ENCODE measurements at places on chromosomes 16 and 17.

GRCh38 chr16:65936096-65936495 is 430.4 kb upstream of the CDH5 start:
- DNase-seq, result no peak

DNA sequence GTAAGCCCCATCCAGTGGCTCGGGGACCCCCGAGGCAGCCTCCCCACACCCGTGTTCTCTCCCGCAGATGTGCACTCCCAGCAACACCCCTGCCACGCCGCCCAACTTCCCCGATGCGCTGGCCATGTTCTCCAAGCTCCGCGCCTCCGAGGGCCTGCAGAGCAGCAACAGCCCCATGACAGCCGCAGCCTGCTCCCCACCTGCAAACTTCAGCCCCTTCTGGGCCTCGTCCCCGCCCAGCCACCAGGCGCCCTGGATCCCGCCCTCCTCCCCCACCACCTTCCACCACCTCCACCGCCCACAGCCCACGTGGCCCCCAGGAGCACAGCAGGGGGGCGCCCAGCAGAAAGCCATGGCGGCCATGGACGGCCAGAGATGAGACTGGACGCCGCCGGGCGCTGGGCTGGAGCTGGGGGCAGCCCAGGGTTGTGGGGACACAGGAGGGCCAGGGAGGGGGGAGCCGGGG is 5.0 kb downstream of the UBALD2 start:
- DNase-seq, result no peak

DNA sequence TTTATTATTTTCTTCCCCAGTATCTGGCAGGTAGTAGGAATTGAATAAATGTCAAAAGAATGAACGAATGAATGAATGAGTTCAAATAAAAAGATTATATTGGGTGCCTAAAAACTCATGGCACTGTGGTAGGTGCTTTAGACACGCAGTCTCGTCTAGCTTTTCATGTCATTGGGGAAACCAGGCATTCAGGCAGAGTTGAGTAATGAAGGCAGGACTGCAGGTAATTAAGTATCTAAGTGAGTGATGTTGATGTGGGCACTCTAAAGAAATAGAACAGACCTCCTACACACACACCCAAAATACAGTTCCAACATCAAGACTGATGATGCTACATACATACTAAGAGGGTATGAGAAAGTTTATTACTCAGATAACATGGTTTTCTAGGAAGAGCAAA is 96.6 kb downstream of the ZNF18 start:
- DNase-seq, result no peak

- no peak for DNase-seq
Measured at GRCh38 chr16:81519301-81520150, 74.9 kb downstream of the CMIP start.

DNA sequence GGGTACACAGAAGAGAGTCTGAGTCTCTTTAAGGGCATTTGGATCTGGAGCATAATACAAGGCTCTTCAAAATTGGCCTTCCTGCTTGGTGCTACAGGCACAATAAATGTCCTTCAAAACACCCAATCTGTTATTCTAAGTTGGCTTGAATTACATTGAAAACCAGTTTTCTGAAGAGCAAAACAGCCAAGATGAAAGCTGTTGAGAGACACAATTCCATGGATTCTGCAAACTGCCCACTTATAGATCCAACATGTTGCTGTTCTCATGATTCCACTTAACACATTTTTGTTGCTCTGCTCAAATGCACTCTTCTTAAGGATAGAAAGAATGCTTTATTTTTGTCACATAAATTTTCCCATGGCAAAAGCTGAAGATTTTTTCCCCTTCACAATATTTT is 525.9 kb upstream of the CDH8 start:
- no peak for DNase-seq

- DNase-seq, result no peak
Measured at GRCh38 chr17:10931133-10931532, 93.2 kb upstream of the PIRT start.

DNA sequence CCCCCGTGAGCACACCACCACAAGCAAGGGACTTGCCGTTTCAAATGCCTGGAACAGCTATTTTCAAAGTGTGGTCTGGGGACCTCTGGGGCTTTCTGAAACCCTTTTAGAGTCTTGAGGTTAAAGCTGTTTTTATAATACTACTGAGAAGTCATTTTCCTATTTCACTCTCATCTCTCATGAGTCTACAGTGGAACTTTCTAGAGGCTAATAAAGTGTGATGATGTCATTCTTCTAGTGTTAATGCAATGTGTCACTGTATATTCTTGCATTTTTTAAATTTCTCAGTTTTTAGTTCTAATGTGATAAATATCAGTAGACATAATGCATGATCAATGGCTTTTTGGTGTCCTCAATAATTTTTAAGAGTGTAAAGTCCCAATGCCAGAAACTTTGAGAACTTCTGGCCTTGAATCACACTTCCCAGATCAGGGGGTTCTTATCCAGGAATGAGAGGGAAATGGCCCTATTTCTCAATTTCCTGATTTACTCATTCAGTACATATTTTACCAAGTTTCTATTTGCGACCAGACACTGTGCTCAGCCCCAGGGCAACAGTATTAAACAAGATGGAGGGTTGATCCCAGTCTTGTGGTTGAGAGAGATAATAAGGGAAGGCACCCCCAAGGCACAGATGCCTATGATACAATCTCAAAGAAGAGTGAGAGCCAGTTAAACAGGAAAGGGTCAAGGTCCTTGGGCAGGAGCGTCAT is 444.0 kb downstream of the HS3ST3B1 start:
- DNase-seq, result no peak

GRCh38 chr16:24801761-24802302 is 43.9 kb upstream of the SLC5A11 start:
- no peak for DNase-seq

DNA sequence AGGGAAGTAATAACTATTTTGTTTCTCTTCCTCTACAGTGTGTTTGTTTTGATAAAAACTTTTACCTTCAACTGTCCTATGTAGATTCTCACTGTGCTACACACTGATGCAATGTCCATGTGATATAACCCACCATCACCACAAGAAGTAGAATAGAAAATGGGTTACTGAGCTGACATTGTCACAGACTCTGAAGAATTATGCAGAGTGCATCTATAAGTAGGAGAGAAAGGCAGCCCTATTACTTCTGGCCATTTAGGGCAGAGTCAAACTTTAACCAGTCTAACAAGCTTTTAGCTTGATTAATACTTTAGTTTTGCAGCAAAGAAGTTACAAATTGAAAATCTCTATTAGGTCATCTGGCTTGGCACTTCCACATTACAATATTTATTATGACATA is 354.0 kb upstream of the CDH8 start:
- no peak for DNase-seq

DNA sequence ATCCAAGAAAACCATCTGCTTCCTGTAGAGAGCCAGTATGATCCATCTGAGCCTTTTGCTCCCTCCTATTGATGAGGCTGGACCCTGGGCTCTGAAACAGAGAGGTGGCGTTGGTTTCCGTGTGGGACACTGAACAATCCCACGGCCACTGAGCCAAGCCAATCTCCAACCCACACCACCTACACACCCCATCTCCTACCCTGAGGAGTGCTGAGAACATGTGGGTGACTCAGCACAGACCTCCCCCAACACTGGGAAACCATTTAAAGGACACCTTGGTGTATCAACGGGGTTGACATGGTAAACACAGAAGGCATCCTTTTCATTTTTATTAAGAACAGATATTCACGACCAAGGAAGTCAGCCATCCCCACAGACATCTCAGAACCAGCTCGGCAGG is 332.1 kb downstream of the SLC39A11 start:
- no peak for DNase-seq

DNA sequence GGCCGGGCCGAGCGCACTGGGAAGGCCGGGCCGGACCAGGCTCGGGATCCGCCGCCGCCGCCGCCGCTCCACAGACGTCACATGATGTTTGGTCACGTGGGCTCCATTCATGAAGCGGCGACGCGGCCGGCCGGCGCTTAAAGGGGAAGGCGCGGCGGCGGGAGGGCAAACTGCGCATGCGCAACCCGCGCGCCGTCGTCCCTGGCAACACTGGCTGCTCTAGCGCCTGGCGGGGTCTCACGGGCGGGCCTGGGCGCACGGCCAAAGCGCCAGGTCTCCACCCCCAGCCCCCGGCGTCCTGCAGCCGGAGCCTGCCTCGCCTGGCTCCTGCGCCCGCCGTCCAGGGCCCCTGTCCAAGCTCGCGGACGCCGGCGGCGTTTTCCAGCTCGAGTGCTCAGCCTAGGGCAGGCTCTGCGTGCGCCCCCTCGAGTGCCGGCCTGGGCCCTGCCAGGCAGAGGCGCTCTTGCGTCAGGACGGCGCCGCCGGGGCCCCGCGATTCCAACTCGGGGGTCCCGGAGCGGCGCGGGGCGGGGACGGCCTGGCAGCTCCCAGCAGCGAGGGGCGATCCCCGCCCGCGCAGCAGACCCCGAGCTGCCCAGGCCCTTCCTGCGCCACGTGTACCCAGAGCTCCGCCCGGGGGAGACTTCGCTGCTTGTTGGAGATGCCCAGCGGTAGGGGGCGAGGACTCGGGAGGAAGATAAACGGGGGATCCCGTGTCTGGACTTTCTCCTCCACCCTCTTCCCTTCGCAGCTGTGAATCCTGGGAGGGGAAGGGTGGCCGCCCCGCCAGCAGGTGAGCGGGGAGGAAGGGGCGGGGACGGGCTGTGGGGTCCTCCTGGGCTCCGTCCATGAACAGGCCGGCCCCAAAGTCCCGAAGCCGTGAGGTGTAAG is at the start of gene MAFG:
Gene MAFG (minus strand): TSS at position 83 of the 891 bp plus-strand sequence. CDS start 4,550 bp downstream, outside the sequence.
- DNase-seq, result peak; percentile 86

GRCh38 chr17:44522883-44523671 is 19.9 kb upstream of the GPATCH8 start:
- DNase-seq, result peak; percentile 33

DNA sequence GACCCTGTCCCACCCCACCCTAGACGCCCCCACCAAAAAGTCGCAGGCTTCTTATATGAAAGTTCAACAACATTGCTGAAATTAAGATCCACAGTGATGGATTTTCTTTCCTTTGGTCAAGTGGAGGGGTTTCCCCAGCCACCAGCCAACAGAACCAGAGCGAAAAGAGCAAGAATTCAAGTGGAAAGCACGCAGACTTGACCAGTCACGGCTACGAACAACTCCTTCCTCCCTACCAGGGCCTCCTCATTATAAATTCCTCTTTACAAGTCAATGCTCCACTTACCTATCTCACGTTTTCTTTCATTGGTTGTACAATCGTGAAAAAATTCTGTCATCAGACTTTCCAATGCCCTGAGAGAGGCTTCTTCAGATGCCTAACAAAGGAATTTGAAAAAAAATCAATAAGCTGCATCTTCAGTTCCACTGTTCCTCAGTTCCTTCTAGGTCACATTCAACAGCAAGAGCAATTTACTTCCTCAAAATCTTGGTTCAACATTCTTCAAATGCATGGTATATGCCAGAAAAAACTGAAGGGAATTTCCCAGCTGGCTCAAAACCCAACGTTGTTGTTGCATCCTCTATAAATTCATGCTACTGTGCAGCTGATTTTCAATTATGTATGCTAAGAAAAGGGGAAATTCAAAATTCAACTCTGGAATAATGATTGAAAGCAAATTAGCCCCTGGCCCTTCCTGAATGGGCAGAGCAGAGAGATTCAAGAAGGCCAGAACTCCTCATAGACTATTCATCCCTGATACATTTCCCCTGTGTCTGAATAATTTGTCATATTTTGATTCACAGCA is 30.9 kb downstream of the XPO6 start:
- no peak for DNase-seq

- no peak for DNase-seq
Measured at GRCh38 chr17:34886831-34887230, 74.4 kb downstream of the CCT6B start.

DNA sequence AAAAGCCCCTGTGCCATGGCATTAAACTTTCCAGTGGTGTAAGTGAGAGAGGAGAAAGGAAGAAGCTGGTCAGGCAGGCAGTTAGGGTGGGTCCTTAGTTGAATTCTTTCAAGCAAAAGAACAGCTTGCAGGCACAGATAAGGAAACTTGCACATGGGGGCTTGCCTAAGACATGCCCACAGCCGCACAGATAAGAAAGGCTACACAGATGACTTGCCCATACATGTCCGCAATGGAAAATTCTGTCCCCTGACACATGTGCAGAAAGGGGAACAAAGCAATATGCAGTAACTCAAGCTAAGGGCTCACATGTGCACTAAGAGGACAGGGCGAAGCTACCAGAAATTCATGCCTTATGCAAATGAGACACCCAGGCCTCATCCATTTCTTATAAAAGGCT is 69.9 kb downstream of the GSG1L start:
- no peak for DNase-seq

- DNase-seq, result no peak
Measured at GRCh38 chr17:28748852-28749515, 5.2 kb downstream of the TRAF4 start.

DNA sequence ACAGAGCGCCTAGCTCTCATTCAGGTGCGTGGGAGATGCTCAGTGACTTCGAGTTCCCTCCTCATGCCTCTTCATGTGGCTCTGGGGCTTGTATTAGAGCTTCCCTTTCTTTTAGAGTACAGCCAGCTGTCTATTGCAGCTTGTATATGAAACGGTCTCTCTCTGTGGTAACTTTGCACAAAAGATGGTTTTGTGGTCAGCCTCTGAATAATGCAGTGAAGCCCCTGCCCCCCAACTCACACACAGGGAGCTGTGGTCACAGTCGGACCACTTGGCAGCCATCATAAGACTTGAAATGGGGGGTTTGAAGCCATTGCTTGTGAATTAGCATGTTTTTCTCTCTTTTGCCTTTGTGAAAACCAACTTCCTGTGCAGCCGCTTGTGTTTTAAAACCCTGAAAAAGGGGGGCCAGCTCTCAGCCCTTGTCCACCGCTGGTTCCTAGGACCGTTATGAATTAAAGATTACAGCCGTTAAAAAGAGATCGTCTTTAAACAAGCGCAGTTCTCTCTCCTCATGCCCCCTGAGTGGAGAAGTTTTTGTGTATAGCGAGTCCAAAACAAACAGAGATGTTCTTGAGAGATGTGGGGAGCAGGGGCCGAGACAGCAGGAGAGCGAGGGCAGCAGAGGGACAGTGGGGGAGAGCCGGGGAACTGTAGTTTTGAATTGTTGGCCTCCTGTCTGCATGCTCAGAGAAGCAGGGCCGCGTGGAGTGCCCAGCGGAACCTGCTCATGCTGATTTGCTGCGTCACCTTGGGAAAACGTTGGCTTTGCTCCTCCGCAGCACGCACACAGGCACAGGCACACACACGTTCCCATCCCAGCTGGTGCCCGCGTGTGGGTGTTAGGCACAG is 199.0 kb downstream of the MSI2 start:
- peak; percentile 32 for DNase-seq

- DNase-seq, result peak; percentile 80
Measured at GRCh38 chr17:81959362-81960129, 1.4 kb downstream of the NOTUM start.

GRCh38 chr16:14087590-14088154 is 16.6 kb downstream of the MRTFB start:
- no peak for DNase-seq

- no peak for DNase-seq
Measured at GRCh38 chr16:89902980-89903379, 15.7 kb upstream of the MC1R start.

- no peak for DNase-seq
Measured at GRCh38 chr16:59342669-59343068, 608.6 kb upstream of the GOT2 start.

- no peak for DNase-seq
Measured at GRCh38 chr16:69087161-69087581, 18.3 kb upstream of the HAS3 start.

All from effector memory CD8-positive, alpha-beta T cell (primary cell).